Activated CD8-positive, alpha-beta T cell treated with anti-CD3 and anti-CD28 coated beads, Interleukin-2, amount 10 ng/mL, durations not matched to agents 7 days and 5 days (primary cell): ENCODE measurements at places on chromosomes 3 and 15. TPM values are rescaled to one million over a fixed set of nuclear protein-coding genes. Genes with fewer than 3 reads are reported as not detected.

- DNase-seq: no peak
Measured at GRCh38 chr3:123520656-123521055, 64.2 kb downstream of the HACD2 start.

- no peak for DNase-seq
Measured at GRCh38 chr15:34584330-34584668, 848 bp upstream of the GOLGA8B start.

- DNase-seq: no peak
Measured at GRCh38 chr15:25789616-25789999, 73.5 kb downstream of the ATP10A start.

DNA sequence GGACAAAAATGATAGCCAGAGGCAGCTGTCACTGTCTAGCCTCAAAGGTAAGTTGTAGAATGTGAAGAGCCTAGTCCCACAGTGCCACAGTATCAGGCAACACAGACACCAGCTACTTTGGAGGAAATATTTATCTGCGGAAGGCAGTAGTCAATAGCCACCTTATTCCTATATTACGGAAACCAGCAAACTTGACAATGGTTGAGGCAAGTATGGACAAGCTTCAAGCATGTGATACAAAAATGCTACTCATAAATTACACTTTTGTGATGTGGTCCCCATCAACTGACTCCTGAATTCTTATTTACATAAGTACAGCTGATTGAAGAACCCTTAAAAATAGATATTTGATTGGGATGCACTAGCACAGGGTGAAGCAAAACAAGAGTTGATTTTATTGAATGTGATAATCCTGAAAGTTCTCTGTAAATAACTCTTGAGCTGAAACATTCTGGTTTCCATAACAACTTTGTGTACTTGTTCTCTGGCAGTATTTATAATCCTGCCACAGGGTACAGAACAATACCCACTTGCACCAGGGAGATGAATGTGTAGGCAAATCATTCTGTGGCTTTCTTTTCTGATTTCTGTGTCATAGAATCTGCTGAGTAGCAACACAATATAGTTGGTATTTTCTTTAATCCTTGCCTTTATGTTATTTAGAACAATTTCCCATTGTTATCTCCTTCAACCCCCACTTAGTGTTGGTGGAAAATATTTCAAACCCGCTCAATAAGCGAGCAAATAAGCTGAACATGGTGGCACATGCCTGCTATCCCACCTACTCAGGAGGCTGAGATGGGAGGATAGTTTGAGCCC, at the start of gene ANKUB1:
Gene ANKUB1, minus strand, starts transcription at position 103 of the 819 bp plus-strand sequence. CDS start 188 bp downstream, outside the sequence.
- DNase-seq: no peak

DNA sequence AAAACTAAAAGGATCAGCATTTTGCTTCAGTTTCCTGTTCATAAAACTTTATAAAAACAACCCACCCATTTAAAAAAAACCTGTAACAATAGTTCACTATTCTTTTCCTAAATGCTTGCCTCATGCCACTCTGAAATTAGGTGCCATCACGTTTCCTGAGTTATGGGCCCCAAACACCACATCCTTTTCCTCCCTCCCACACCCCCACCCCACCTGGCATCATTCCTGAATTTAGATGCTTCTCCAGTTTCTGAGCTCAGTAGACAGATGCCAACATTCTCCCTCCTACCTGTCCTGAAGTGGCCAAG, 11.9 kb upstream of the ARHGEF3 start:
- DNase-seq: no peak

DNA sequence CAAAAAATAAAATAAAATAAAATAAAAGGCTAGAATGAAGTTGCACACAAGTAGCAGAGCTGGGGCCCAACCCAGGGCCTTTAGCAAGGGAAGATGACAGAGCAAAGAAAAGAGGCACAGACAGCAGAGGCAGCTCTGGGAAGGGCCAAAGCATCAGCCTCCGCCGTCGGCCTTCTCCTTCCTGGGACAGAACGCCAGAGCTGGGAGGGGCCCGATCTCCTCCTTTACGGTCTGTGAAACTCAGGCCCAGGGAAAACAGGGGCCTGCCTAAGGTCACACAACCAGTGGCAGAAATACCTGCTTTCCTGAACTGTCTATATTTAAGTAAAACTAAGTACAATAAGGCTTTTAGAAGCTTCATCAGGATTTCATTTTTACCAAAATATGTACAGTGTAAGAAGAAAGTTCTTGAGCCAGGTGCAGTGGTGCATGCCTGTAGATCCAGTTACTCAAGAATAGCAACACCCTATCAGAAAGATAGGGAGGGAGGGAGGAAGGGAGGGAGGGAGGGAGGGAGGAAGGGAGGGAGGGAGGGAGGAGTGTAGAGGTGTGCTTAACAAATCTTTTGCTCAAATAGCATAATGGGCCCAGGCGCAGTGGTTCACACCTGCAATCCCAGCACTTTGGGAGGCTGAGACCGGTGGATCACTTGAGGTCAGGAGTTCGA, 43.0 kb upstream of the MUC4 start:
- DNase-seq: no peak

DNA sequence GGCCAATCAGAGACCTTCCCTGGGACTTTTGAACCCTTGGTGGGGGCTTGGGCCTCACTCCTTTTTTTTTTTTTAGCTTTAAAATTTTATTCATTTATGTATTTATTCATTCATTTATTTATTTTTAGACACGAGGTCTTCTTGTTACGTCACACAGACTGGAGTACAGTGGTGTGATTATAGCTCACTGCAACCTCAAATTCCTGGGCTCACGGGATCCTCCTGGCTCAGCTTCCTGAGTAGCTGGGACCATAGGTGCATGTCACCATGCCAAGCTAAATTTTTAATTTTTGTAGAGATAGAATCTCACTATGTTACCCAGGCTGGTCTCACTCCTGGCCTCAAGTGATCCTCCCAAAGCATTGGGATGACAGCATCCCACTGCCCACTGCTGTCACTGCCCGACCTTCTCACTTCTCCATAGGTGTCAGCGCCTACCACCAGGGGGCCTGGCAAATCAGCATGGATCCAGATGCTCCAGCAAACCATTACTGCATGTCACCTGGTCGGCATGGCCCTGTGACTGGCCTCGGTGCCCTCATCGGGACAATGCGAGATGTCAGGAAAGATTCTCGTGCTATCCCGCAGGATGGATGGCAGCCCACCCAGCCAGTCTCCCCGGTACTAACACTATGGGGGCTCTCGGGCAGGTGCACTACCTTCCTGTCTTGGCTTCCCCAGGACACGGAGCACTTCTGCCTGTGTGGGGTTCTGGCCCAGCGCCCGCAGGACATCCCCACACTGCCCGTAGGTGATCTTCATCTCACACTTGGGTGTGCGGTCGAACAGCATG, 3.0 kb downstream of the MYL3 start:
- DNase-seq: peak; percentile 39

DNA sequence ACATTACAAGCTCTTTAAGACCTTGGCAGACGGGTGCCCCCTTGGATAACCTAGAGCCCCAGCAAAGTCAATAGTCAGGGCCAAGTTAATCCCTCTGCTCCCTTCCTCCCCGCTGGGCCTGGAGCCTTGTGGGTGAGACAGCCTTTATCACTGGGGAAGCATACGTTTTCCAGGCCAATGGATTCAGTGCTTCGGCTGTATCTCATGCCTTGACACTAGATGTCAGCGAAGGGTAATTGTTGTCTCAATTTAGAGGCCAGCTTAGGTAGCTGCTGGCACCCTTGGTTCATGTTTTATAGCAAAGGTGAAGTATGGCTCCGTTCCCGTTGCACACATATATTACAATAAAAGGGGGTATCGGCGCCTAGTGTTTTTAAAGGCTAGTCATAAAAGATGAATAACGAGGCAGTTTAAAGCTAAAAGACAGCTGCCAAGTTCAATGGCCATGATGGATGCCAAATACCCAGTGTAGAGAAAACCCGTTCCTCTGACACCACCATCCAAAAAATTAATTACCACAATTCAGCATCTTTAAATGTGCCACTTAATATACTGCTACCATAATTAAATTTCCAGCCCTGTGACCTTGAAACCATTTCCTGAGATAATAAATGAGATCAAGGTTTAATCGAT, 52.3 kb upstream of the BNIP2 start:
- no peak for DNase-seq

Gene CX3CR1
- 0.95 TPM for total RNA-seq

DNA sequence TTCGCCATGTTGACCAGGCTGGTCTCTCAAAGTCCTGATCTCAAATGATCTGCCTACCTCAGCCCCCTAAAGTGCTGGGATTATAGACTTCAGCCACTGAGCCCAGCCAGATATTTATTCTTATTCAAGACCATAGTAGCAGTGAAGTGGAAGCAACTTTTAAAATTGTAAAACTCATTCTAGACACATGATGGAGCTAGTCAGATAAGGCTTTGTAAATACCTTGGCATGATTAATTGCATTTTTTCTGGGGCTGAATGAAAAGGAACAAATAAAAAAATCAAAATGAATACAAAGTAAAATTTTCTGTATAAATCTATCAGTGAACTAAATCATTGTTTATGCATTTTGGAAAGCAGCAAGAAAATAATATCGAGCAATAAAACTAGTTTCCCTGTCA, 4.1 kb upstream of the MYO1E start:
- DNase-seq: no peak

DNA sequence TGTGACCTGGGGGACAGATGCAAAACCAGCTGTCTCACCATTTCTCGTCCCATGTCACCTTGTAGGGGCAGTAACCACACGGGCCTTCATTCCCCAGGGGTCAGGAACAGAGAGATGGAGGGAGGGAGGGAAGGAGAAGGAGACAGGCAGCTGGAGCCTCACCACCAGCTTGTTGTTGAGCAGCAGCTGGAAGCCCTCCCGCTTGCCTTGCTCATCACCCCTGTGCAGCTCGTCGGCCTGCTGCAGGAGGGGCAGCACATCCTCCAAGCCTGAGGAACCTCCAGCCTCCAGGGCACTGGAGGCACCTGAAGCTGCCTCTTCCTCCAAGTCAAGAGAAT, 10.3 kb downstream of the RMDN3 start:
- DNase-seq: no peak

Gene GPR149
- not detected for total RNA-seq

Gene USP50
- total RNA-seq: not detected

Gene ERC2
- not detected for total RNA-seq

Gene ALS2CL
- 1.3 TPM for total RNA-seq

Gene RYR3
- not detected for total RNA-seq

- no peak for DNase-seq
Measured at GRCh38 chr3:5298453-5298852, 110.9 kb downstream of the EDEM1 start.

Gene SLC24A5
- not detected for total RNA-seq

Gene ZNF639
- total RNA-seq: 40.6 TPM

- DNase-seq: no peak
Measured at GRCh38 chr3:18597919-18598318, 172.8 kb upstream of the SATB1 start.

DNA sequence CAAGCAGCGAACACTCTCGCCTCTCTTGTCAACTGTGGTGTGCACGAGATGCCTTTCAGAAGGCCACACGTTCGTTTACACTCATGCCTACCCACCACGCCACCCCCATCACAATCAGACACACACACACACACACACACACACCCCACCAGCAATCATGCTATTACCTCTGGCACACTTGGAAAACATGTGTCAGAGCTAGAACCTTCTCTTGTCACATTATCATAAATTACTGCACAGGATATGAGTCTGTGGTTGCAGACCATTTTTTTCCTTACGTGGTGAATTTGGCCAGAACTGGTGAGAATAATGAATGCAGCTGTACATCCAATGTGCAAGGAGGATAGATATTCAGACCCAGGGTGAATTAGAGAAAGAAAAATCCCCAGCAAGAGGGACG, 52.4 kb downstream of the TRIM69 start:
- peak; percentile 59 for DNase-seq
